ENCODE measurements at places on chromosomes 6 and 20.
A peak's percentile ranks its signal among the peaks of the same experiment; 100 is the strongest.

DNA sequence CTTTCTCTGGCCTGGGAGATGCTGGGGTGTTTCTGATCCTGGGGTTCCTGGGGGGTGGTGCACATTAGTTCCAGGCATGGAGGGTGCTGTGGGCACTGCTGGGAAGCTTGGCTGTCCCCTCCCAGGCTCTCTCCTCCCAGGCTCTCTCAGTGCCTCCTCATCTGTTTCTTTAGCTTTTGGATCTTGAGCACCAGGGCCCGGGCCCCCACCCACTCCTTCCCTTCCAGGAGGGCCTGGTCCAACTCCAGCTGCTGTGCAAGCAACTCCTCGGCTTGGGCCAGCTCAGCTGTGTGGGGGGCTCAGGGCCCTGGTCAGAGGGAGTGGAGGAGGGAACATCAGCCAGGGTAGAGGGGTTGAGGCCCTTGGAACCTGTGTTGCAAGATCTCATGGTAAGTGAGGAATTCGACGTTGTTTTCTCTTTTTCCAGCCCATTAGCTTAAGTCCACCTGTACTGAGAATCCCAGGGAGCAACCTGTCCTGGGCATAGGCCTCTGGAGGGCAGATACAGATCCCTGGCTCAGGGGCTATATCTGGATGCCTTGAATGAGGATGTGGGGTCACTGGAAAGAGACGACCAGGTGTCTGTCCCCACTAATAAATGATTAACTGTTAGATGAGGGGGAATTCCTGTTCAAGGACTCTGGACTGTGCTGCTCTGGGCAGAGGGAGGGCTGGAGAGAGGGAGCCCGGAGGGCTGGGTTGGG lies 34.5 kb upstream of the HLA-A start:
- DNase-seq, result no peak

GRCh38 chr6:56904068-56904467 lies 50.8 kb upstream of the BEND6 start:
- DNase-seq, result no peak

GRCh38 chr6:80932359-80932758 lies 820.1 kb downstream of the TENT5A start:
- DNase-seq, result no peak

DNA sequence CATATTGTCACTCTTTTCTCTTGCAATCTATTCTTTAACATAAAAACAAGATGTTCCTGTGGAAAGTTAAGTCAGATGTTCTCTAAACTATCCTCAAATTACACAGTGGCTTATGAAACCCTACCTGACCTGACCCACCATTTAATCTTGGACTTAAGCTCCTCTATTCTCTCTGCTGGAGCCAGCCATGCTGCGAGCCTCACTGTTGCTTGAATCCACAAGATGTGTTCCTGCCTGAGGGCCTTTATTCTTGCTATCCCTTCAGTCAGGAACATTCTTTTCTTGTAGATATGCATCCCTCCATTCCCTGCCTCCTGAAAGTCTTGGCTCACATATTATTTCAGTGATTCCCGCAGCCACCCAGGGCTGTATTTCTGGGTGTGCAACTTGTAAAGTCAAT lies 283.2 kb downstream of the EPHA7 start:
- DNase-seq, result peak; percentile 54

GRCh38 chr6:46733341-46733801 lies 1.8 kb downstream of the PLA2G7 start:
- DNase-seq, result peak; percentile 18

- no peak for DNase-seq
Measured at GRCh38 chr20:13009682-13010406, 1.1 kb downstream of the SPTLC3 start.

DNA sequence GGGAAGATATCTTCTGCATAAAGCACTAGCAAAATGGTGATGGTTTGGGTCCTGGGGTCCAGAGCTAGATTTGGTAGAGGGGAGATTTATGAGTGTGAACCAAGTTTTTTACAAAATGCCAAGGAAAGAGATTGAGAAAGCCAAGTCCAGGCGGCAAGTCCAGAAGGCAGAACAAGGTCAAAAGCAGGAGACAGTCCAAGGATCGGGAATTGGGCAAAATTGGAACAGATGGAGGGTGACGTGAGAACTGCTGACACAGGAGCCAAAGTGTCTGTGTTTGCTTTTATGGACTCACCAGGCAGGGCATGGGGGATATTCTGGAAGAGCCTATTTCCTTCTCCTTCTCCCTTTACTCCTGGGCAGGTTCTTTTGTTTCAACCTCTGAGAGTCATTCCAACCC lies 4.1 kb downstream of the NHLRC1 start:
- DNase-seq, result peak; percentile 55

- DNase-seq, result no peak
Measured at GRCh38 chr6:163786995-163787671, 372.6 kb downstream of the QKI start.

- DNase-seq, result no peak
Measured at GRCh38 chr6:43801495-43802181, 31.6 kb downstream of the VEGFA start.

DNA sequence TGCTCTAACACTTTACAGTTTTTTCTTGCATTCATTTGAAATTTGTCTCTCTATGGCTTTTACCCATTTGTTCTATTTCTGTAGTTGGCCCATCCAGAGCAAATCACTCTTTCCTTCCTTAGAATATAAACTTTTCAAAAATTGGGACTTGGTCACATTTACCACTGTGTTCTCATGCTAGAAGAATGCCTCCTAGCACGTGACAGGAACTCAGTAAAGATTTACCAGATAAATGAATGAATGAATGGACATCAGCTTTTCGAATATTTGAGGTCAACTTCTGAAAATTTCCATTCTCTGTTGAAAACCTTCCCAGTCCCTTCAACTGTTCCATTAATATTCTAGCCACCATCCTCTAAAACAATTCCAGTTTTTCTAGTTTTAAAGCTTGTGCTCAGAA lies 294.5 kb downstream of the CD83 start:
- DNase-seq, result no peak

DNA sequence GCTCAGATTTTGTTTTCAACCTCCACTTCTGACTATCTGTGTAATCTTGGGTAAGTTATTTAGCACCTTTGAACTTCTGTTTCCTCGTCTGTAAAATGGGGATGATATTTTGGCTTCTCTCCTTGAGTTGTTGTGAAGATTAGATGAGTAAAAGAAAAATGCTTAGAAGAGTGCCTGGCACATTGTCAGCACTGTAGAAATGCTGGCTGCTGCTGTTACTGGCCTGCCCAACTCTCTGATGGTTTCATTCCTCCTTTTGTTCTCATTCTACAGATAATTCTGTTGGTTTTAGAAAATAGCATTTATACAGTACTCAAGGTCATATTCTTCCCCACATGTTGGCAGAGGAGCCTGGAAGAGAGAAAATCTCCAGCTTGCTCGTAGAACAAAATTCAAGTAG lies 547.2 kb upstream of the JAG1 start:
- DNase-seq, result no peak

DNA sequence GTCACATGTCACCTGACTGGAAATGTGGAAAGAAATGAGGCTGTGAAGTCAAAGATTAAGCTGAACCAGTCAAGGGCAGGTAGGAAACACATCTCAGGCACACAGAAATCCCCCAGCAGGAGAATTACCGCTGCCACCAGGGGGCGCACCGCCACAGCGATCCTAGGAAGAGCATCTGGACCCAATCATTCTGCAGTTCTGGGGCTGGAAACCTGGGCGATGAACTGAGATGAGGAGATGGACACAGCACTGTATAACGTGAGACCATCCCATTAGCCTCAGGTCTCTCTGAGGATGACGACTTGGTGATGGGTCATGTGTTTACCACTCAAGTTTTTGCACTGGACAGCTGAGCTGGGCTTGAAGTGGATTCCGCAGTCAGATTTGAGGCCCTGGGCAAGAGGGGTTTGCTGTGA lies 6.5 kb upstream of the SLC24A3 start:
- DNase-seq, result peak; percentile 82

DNA sequence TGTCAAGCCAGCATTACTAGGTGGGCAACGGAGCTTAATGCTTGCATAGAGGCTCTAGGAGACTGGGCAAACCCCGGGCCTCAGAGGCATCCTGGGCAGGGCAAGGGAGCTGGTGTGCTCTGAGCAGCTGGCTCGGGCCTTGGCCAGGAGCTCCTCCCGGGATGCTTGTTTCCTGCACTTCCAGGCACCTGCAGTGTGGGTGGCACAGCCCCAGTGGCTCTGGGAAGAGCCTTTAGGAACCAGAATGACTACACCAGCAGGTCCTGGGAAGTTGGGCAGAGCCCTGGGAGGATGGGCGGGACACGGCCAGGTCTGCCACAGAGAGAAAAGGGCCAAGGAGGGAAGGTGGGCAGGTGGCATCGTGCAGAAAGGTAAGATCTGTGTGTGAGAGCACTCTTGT lies 80.4 kb upstream of the CD93 start:
- no peak for DNase-seq

GRCh38 chr6:43076464-43077332 lies 584 bp downstream of the PTK7 start:
- DNase-seq, result peak; percentile 72

DNA sequence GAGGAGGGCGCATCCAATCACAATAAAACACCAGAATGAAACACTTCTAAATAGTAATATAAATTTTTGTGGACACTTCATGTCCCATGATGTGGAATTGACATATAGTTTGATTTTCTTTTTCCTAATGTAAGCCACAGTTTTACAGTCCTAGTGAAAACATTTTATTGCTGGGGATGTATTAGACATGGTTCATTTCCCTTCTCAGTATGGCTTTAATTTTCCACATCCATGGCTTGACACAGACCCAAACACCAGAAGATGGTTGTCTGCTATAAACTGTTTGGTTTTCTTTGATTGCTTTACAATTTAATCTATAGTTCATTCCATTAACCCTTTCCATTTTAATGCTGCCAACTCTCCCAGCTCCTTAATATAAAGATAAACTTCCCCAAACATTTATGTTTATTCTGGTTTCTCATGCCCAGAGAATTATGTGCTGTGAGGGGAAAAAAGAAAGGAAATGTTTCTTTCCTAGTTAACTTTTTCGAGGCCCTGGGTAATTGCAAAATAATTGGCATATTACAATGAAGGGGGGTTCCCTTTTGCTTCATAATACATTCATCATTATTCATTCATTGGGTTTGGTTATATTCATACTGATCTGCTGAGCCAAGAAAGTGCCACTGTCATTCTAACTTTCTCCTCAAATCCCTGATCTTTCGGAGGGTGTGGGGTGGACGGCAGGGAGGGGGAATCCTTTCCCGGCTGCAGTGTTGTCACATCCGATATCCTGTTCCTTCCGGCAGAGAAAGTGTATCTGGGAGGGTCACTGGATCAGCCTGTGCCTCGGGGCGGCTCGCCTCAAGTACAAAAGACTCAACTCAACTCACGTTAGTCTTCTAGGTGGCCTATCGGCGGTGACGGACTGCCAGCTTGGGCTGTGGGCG lies 127.6 kb upstream of the TFAP2D start:
- no peak for DNase-seq

DNA sequence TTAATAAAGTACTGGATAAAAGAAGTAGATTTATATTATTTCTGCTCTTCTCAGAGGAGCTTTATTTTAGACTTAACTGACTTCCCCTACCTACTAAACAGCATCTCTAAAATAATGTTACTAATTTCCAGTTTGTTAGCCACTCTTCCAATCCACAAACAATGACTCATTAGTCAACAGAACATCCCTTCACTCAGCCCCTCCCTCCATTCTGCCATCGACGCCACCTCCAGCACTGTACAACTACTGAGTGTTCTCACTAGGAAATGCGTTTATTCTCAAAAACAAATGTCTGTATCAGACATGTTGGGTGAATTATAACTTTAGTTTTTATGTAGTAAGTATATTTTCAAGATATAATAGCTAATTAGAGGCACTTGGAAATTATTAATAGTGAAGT lies 427.0 kb downstream of the EYS start:
- no peak for DNase-seq

DNA sequence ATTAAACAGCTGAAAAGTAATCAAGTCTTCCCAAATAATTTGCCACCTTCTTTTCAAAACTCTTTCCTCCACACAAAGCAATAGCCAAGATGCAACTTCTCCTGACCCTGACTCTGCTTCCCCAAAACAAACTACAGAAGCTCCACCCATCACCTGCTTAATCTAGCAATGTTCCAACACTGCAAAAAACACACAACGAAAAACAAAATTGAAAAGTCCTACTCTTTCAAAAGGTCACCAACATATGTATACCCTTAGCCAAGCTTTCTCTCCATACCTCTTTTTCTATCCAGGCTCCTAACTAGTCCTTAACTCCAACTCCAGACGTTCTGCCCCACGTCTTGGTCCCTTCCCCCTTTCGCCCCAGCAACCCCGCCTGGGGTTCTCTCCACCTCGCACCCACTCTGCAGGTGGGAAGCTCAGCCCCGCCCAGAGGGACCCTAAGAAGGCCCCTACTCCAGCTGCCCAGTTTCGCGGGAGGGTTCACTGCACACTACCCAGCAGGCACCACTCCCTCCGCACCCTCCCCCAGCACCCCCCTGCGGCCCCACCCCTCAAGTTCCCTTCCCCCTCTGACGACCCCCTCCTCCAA lies 717 bp downstream of the CSNK2A1 start:
- peak; percentile 74 for DNase-seq

DNA sequence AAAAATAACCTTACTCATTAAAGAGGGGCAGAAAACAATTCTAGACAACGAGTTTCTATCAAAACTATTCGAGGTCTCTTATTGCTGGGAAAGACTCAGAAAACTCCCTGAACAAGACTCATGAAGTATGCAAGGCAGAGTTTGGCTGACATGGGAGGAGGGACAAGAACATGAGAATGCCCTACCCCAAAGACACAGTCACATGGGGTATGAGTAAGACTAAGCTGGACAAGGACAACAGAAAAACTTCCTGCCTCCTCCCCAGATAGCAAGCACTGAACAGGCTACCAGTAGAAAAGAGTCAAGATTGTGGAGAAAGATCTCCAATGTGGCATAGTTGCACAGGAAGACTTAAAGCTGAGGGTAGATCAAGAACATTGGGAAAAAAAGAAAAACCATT lies 39.7 kb upstream of the PHIP start:
- DNase-seq, result no peak

GRCh38 chr6:35911871-35912653 lies 8.8 kb downstream of the SRPK1 start:
- DNase-seq, result no peak

DNA sequence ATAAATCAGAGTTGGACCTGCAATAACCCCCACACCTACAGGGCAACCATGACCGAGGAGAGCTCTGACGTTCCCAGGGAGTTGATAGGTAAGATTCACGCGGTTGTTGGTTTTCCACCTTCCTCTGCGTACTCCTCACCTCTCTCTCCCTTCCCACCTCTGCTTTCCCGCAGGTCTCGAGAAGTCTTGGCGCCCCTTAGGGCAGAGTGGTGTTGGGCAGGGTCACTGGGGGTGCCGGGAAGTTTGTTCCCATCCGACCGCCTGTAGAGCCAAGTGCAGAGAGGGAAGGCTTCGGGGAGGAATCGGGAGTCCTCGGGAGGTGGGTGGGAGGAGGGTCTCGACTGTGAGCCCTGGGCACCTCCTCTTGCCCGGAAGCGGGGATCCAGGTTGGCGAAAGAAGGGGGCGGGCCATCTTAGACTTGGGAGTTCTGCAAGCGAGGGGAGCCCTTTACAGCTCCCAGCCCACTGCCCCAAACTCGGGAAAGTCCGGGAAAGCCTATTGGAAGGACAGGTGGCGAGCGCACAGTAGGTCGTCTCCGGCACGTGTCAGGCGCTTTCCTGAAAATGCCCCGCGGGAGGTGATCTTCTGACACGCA lies 672 bp downstream of the CARMIL1 start:
- peak; percentile 76 for DNase-seq

- DNase-seq, result no peak
Measured at GRCh38 chr6:169221264-169221663, 32.4 kb downstream of the THBS2 start.
